ENCODE measurements at places on chromosomes 13 and 19. TPM values are rescaled to one million over a fixed set of nuclear protein-coding genes. Genes with fewer than 3 reads are reported as not detected.

- no peak for DNase-seq
These were observed 535.0 kb downstream of the RFC3 start for GRCh38 chr13:34352958-34353357.

DNA sequence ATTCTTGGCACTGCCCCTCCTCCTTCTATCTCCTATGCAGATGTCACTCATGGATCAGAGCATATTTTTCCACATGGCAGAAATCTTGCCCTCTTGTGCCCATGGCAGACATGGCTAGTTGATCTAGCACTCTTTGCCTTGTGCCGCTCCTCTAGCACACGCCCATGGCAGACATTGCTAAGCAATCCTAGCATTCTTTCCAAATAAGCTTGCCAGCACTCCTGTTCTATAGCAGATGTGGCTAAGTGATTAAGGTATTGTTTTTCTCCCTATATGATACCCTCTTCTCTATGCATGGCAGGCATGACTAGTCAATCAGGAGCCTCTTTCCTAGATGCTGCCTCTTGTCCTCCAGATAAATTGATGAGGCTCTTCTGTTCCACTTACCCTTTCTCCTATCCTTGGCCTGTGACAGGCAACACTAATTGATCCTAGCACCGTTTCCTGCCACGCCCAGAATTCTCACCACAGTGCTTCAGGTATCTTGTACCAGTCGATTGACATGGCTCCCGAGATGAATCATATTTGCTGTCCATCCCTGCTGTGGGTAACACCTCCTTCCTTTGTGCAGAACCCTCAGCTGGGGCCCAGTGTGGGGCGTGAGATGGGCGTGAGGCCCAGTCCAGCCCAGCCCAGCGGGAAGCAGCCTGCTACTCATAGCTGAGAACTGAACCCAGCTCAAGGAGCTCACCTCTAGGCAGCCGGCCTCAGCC, 26.9 kb downstream of the TMED1 start:
- peak; percentile 44 for DNase-seq

The ZNF418 gene
- total RNA-seq = not detected

DNA sequence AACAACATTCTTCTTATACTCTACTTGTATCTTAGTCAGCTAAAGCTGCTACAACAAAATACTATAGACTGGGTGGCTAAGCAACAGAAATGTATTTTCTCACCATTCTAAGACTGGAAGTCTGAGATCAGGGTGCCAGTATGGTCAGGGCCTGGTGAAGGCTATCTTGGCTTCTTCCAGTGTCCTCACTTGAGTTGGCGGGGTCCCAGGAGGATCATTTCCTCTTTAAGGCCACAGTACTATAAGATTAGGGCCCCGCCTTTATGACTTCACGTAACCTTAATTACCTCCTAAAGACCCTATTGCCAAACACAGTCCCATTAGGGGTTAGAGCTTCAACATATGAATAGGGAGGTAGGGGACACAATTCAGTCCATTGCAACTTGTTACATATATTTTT, 30.7 kb upstream of the DOCK9 start:
- DNase-seq = no peak
